H4 (cell line): ENCODE measurements at places on chromosomes 13 and 19.

DNA sequence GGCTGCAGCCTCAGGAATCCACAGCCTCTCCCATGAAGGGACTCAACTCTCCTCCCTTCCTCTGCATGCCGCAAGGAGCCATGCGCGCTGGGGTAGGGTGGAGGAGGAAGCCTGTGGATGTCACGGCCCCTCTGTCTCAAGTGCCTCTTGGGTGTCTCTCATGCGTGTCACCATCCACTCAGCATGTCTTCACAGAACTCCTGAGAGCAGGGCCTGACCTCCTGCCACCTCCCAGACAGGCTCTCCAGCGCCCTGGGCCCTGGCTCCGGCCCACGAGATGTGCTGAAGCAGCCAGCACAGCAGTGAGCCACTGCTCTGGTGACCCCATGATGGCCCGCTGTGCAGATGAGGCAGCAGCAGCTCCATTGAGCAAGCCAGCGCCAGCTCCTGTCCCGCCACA lies 25.9 kb upstream of the SPACA7 start:
- no peak for DNase-seq

- no peak for DNase-seq
Measured at GRCh38 chr19:49683814-49684250, 5.6 kb upstream of the ADM5 start.

DNA sequence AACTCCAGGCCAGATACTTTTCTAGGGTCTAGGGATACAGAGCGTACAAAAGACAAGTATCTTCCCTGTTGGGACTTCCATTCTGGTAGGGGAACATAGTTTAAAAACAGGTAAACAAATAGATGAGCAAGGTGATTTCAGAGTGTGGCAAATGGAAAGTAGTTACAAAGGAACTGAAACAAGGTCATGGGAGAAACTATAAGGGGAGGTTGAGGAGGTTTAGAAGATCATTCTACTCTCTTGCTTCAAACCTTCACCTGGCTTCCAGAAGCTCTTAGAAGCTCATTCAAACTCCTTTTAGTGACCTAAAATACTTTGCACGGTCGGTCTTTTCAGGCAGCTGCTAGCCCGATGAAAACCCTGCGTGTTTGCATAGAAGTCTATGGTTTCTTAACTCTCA lies 9.1 kb downstream of the FFAR2 start:
- DNase-seq, result no peak

DNA sequence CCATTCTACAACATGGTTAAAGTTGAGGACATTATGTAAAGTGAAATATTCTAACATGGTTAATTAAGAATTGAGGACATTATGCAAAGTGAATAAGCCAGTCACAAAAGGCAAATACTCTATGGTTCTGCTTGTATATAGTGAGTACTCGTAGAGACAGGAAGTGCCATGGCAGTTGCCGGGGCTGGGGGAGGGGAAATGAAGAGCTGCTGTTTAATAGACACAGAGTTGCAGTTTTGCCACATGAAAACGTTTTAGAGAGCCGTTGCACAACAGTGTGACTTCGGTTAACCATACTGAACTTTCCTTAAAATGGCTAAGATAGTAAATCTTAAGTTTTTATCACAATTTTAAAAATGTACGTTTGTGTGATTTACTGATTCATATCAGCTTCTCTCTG lies 176.9 kb downstream of the SHISA2 start:
- DNase-seq, result no peak

DNA sequence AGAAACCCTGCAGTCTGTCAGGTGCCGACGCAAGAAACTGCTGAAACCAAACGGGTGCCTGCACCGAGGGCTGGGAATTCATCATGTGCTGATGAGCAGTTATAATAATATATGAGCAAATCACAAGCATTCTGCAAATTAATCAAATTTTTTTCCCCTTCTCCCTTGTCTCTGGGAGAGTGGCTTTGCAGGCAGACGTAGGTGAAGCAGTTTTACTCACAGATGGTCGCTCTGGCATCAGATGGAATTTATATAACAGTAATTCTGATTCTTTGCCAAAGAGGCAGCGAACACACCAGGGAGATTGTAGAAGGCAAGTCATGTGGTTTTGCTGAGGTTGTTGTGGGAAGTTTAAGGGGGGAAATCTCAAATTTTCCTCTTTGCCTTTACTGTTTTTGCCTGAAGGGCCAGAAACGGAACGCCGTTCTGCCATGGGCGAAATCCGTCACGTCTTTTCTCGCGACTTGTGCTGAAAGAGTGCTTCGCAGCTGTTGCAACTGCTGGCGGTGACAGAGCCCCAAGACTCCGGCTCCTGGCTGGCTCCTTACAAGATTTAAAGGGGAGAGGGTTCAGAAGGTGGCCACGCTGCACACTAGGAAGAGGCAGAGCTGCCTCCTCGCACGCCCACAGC lies 320.1 kb downstream of the ZNF536 start:
- no peak for DNase-seq
